ENCODE measurements at places on chromosomes 6 and 20. TPM values are rescaled to one million over a fixed set of nuclear protein-coding genes. Genes with fewer than 3 reads are reported as not detected.

DNA sequence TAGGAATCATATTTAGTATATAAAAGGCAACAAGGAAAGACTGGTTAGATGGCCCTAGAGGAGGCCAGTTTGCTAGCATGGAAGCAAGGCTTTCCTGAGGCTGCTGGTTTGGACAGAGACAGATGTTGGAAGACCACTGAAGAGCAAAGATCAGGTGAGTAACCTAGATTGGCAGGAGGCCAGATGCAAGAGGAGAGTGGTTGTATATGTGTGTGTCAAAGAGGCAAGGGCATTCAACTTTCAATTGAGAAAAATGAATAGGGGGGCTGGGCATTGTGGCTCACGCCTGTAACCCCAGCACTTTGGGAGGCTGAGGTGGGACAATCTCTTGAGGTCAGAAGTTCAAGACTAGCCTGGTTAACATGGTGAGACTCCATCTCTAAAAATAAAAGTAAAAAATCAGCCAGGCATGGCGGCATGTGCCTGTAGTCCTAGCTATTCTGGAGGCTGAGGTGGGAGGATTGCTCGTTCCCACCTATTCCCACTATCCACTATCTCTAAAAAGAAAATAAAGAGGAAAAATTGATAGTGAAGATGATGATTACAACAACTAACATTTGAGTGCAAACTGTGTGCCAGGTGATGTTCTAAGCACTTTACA lies 79.8 kb downstream of the PRDM1 start:
- DNase-seq, result no peak

The BACH2 gene
- 55.4 TPM for total RNA-seq

The UST gene
- 3.7 TPM for total RNA-seq

The POU5F1 gene
- not detected for total RNA-seq

DNA sequence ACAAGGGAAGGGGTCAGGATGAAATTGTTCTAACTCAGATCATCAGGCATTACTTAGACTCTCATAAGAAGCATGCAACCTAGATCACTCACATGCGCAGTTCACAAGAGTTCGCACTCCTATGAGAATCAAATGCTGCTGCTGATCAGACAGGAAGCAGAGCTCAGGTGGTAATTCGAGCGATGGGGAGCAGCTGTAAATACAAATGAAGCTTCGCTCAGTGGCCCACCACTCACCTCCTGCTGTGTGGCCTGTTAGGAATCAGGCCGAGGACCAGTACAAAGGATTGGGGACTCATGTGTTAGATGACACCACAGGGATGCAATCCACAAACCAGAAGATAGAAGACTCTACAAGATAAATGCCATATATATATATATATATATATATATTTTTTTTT lies 31.5 kb upstream of the TOP1 start:
- no peak for DNase-seq

The PRICKLE4 gene
- total RNA-seq, result 0.71 TPM

- no peak for DNase-seq
These were observed 34.1 kb upstream of the MYLK2 start for GRCh38 chr20:31785089-31785488.

The FOXQ1 gene
- not detected for total RNA-seq

GRCh38 chr6:108868647-108869046 lies 20.4 kb downstream of the ARMC2 start:
- DNase-seq, result no peak

DNA sequence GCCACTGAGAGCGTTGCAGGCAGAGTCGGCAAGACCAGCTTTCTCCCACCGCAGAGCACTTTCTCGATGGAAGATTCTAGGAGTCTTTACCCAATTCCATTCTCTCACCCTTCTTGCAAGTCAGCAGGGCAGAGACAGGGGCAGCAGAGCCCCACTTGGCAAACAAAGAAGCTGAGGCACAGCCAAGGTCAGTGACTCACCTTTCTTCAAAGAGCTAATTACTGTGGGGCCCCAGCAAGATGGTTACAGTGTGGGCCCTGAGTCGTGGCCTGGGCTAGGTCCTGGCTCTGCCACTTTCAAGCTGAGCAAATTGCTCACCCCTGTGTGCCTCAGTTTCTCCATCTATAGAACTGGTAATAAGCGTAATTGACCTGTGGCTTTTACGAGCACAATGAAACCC lies 277.0 kb downstream of the PREX1 start:
- DNase-seq, result no peak

The KCNG1 gene
- total RNA-seq, result 1.6 TPM

GRCh38 chr20:39298121-39298520 lies 336.0 kb downstream of the DHX35 start:
- no peak for DNase-seq

The HLA-DOA gene
- total RNA-seq, result 0.53 TPM

DNA sequence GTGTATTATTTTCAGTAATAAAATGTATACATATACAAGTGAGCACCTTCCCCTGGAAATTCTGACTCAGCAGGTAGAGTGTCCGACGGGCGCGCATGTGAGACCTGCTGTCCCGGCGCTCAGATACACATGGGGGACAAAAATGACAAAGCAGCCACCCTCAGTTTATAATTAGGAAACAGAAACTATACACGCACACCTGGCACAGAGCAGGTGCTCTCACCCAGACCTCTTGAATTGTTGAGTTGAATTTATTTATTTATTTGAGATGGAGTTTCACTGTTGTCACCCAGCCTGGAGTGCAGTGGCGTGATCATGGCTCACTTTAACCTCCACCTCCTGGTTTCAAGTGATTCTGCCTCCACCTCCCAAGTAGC lies 180.4 kb downstream of the ZDHHC14 start:
- DNase-seq, result no peak

- DNase-seq, result no peak
These were observed 39.6 kb downstream of the PDSS2 start for GRCh38 chr6:107419733-107420132.

- no peak for DNase-seq
These were observed 354.0 kb downstream of the ESR1 start for GRCh38 chr6:152161501-152161900.

- peak; percentile 7 for DNase-seq
These were observed 18.4 kb downstream of the CASS4 start for GRCh38 chr20:56430461-56430860.

- DNase-seq, result no peak
These were observed 479.4 kb upstream of the SLC35B3 start for GRCh38 chr6:8914700-8915099.

- peak; percentile 39 for DNase-seq
These were observed 592 bp downstream of the LTB start for GRCh38 chr6:31581434-31582229.

DNA sequence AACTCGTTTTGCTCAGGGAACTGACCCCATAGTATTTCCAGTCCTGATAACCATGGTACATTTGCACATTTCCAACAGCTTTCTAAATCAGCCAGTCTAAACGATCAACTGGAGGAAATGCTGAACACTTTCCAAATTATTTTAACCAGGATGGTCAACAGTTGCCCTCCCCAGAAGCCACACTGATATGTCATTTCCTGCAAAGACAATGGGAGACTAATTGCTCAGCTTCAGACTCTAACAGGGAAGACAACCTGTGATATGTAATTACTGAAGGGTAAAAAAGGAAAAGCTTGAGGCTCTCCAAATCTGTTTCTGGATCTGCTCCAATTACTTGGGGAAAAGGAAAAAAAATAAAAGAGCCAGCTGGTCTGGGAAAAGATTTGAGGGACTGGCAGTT lies 88.8 kb downstream of the FYN start:
- DNase-seq, result no peak
